ENCODE measurements at places on chromosomes 4 and X. TPM values are rescaled to one million over a fixed set of nuclear protein-coding genes. Genes with fewer than 3 reads are reported as not detected.

The RGN gene
- 23.8 TPM for total RNA-seq

The CCKAR gene
- under 0.01 TPM for total RNA-seq

The NLGN3 gene
- 0.83 TPM for total RNA-seq

GRCh38 chr4:121462660-121463261, 81.9 kb upstream of the QRFPR start:
- peak; percentile 75 for DNase-seq

- no peak for DNase-seq
Measured at GRCh38 chr4:528835-529234, 29.8 kb downstream of the PIGG start.

DNA sequence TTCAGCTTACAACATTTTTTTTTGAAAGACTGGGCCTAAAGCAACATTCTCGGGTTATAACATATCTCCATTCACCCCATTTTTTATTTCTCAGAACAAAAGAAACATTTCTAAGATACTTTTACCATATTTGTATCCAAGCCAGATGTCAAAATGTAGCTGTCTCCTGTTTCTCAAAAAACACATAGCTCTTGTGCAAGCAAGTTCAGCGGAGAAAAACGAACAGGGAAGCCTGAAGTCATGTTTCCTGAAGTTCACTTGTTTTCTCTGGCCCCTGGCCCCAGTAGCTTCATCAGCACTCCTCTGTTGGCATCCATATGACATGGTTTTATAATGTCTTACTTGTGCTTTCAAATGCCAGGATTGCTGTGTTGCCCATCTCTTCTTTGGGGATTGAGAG, 218.2 kb downstream of the BANK1 start:
- peak; percentile 58 for DNase-seq

DNA sequence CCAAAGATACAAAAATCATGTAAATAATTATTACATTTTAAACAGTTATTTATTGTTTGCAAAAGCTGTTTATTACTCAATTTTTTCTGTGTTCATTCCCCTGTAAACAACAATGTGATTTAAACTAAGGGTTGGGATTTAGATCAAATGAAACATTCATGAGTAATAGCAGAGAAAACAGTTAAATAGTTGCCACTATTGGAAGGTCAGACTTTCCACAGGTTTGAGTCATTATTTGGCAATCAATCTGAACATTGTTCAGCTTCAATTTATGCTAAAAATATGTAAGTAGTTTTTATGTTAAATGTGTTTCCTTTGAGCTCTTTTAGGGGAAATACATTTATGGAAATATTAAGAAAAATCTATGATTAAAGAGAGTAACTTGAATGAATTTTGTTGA, 144.9 kb downstream of the STIM2 start:
- peak; percentile 86 for DNase-seq

GRCh38 chr4:173167758-173168395, 734 bp upstream of the GALNT7 start:
- peak; percentile 36 for DNase-seq

GRCh38 chrX:103818842-103819619, 13.0 kb downstream of the RAB9B start:
- DNase-seq, result no peak

DNA sequence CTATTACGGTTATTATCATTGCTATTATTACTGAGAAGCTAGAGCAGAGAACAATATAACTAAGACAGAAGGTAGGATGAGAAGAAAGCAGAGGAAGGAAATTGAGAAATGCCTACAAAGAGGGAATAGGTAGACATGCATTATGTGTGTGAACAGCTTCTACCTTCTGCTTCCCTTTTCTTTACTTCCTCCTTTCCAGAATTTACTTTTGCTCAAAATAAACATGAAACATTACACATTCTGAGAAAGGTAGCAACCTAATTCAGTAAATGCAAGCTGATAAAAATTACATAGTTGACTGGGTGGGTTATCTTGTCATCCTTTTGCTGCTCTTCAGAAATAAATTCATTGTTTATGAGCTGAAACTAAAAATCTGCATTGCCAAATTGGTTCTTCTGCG, 54.6 kb downstream of the AMOT start:
- DNase-seq, result no peak

GRCh38 chr4:102137217-102137616, 208.1 kb downstream of the SLC39A8 start:
- no peak for DNase-seq

DNA sequence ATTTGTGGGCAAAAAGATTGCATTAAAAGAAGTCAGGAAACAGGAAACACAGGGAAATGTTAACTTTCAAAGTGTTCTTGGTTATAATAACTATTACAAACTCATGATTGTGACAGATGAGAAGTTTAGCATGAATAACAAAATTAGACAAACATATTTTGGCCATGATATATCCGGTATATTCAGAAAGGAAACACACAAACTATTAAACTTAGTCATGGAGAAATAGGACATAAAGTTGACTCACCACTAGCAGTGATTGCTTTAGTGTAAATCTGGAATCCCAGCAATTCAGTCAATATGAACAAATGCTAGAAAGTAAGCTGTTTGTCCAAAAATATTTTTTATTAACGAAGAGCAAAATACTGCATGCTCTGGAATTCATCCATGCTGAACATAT, 1299.9 kb downstream of the C4orf33 start:
- peak; percentile 76 for DNase-seq

DNA sequence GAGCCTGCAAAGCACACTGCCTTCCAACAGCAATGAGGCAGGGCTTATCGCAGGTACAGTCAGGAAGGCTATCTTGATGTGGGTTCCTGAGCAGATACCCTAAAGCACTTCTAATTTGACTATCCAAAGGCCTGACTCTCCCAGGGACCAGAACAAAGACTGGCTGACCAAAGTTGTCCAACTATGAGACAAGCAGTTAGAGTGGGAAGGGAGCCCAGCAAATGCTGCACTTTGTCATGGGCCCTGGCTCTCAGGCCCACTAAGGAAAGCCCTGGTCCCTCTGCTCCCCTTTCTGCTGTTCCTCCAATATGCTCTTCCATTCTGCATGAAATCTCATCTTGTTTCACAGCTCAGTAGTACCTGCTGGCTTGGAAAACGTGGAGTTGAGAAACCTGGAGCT, 391.0 kb downstream of the RAB28 start:
- no peak for DNase-seq
